Vein endothelial cell (primary cell): ENCODE measurements at places on chromosomes 2 and 18. TPM values are rescaled to one million over a fixed set of nuclear protein-coding genes. Genes with fewer than 3 reads are reported as not detected.

The ZC3H6 gene
- total RNA-seq: 3.0 and 3.3 TPM in 2 replicates

The SETBP1 gene
- 8.5 and 9.3 TPM in 2 replicates for total RNA-seq

The FN1 gene
- total RNA-seq: 1,141 and 2,305 TPM in 2 replicates

The NTSR2 gene
- total RNA-seq: not detected in 2 replicates

The IRS1 gene
- under 0.01 and 0.38 TPM in 2 replicates for total RNA-seq

The ZSWIM2 gene
- under 0.01 and 0.10 TPM in 2 replicates for total RNA-seq

The PTGR3 gene
- total RNA-seq: 8.8 and 17.4 TPM in 2 replicates

The C2orf49 gene
- 13.4 and 14.7 TPM in 2 replicates for total RNA-seq

The NT5C1B gene
- not detected in 2 replicates for total RNA-seq

The MTERF4 gene
- 27.4 and 33.7 TPM in 2 replicates for total RNA-seq

The IL36B gene
- total RNA-seq: not detected in 2 replicates

The TUBB8B gene
- total RNA-seq: not detected in 2 replicates

The LINC00305 gene
- total RNA-seq: not detected in 2 replicates

The GULP1 gene
- total RNA-seq: 22.2 and 26.4 TPM in 2 replicates

The TGFBRAP1 gene
- total RNA-seq: 54.4 and 55.5 TPM in 2 replicates

The OXER1 gene
- not detected in 2 replicates for total RNA-seq

The PLCL1 gene
- 1.6 and 7.3 TPM in 2 replicates for total RNA-seq

The GALNT14 gene
- 0.57 TPM in 1 of 2 replicates, not detected in the other for total RNA-seq

The HNMT gene
- total RNA-seq: 6.2 and 10.6 TPM in 2 replicates

The CRYGC gene
- not detected in 2 replicates for total RNA-seq

The KLHL14 gene
- total RNA-seq: under 0.01 and 0.38 TPM in 2 replicates

The ITPRIPL1 gene
- total RNA-seq: 2.9 and 3.4 TPM in 2 replicates

The SALL3 gene
- not detected in 2 replicates for total RNA-seq

The TUBA3E gene
- not detected in 2 replicates for total RNA-seq

The DIPK1C gene
- not detected in 2 replicates for total RNA-seq

The MOB1A gene
- total RNA-seq: 120 and 155 TPM in 2 replicates

The PSMA8 gene
- total RNA-seq: not detected in 2 replicates

The SDC1 gene
- 3.9 and 5.9 TPM in 2 replicates for total RNA-seq

The MARCO gene
- total RNA-seq: not detected in 2 replicates

The ALPG gene
- total RNA-seq: not detected in 2 replicates

The IL1RL1 gene
- total RNA-seq: 11.1 and 31.0 TPM in 2 replicates

The SULT1C2 gene
- not detected in 2 replicates for total RNA-seq

The REG1B gene
- total RNA-seq: not detected in 2 replicates

The CRYBA2 gene
- not detected in 2 replicates for total RNA-seq
